HEK293T (cell line): ENCODE measurements at places on chromosomes 12 and 14.
A peak's percentile ranks its signal among the peaks of the same experiment; 100 is the strongest.

- no peak for DNase-seq
Measured at GRCh38 chr12:66514581-66514980, 164.3 kb downstream of the GRIP1 start.

DNA sequence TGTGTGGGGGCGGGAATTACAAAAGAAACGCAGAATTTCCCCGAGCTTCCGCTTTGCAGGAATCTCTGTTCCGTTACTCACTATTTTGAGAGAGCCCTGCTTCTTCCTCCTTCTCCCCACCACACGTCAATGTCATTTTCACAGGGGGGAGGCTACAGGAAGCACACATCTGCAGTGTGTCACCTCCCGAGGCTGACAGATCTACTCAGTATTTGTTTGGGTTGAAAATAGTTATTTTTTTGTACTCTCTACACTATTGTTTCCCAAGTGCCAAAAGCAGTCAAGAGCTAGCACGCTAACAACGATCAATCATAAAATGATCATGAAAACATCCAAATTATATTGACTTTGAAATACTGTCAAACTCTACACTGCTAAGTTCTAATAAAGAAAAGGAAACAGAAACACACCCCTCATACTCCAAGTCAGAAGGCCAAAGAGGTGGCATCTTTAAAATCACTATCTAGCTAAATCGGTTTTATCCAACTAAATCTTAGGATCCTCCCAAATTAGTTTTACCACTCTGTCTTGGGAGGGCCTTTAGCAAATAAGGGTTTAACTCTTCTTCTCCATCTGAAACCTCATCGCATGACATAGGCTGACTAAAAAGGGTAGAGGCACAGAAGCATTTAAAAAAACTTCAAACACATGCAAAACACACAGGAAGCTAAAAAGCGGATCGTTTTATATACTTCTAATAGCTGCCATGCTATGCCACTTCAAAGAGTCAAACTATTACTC is 51.8 kb downstream of the FOXN3 start:
- no peak for DNase-seq

DNA sequence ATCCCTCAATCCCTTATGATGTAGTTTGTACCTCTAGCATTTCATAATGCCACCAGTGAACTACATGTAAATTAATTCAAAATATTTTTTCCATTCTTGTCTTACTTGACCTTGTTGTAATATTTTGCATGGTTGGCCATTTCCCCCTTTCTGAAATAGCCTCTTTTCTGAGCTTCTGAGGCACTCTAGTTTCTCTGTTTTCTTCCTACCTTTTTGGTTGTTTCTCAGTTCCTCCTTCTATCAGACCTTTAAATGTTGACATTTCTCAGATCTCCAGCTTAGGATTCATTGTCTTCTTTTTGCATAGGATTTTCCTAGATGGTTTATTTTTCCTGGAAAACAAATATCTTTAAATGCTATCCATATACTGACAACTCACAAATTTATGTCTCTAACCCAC is 9.8 kb upstream of the RMST start:
- no peak for DNase-seq

DNA sequence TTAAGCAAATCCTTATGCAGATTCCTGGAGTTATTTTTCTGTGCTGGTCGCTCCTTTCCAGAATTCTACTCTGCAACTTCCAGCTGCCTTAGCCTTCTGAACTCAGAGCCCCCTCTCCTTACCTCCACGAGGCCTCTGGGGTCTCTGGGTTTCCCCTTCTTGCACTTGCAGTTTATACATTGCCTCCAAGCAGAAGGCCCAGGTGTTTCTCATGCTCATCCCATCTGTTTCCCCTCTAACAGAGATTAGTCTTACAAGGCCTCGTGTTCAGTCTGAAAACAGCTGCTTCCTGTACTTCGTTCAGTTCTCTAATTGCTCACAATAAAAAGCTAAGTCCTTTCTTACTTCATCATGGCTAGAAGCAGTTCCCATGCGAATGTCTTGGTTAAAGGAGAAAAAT is 134.4 kb upstream of the FGD4 start:
- DNase-seq: no peak

- no peak for DNase-seq
Measured at GRCh38 chr12:17016116-17016864, 410.3 kb upstream of the LMO3 start.

GRCh38 chr12:62903151-62903550 is 31.8 kb downstream of the PPM1H start:
- DNase-seq: no peak

DNA sequence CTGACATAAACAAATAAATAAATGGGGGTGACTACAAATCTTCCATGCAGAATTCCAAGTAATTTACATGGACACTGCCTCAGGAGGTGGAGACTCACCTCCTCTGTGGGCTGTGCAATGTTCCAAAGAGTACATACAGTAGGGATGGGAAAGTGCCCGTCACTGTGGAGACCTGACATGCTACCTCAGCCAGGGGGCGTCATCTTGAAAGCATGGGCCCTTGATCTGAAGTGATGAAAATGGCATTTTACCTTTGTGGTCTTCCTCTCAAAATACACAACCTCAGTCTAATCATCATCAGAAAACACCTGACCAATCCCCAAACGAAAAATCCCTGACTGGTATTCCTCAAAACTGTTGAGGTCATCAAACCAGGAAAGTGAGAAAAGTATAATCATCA is 48.4 kb downstream of the ANAPC7 start:
- peak; percentile 62 for DNase-seq

DNA sequence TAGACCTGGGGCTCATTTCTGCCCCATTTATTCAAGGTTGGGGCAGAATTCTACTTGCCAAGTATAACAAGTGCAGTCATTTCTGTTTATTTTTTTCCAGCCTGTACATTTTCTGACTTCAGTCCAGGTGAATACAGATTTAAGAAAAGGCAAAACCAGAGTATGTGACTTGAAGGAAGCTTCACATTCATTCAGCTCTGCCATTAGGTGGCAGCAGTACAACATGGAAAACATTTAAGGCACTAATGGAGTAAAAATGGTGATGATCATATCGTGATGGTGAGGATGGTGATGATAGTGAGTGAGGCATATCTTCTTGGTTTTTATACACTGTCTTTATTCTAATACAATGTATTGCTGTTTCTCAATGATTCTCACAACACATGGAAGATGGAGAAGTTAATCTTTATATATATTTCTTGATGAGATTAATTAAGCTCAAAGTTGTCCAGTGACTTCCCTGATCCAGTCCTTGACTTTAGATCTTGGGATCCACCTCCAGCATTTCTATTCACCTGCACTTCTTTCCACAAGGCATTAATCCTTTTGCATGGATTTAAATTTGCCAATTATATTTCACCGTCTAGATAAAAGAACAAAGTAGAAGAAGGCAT is 176.7 kb upstream of the SEL1L start:
- peak; percentile 21 for DNase-seq

- no peak for DNase-seq
Measured at GRCh38 chr12:57224973-57225679, 4.4 kb upstream of the SHMT2 start.

DNA sequence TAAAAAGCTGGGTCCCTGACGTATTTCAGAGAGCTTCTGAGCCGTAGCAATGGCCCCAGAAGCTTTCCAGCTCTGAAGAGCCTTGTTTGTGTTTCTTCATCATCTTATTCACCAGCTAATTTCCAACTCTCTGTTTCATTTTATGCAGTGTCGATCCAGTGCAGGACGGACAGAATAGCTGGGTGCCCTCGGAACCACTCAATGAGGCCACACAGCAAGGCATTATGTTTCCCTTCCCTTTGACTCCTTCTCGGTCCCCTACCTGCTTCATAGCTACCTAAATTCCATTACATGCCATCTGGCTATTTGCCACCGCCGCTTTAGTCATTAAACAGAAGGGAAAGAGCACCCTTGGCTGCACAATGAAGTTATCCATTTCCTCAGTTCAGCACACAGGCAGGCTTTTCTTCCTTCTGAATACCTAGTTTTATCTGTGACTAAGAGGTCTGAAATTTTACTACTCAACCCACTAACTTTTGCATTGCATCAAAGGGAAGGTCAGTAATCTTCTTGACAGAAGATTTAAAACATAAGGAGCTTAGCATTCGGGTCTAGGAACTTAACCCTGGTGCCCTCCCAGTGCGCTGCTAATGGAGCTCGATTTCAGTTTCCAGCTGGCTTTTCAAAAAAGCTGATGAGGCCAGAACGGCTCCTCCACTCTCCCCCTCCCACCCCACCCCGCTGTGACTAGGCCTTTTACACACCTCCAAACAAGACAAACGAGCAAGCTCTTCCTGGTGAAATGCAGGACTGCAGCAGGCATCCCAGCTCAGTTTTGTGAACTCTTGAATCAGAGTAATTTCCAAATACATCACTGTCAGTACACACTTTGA is 176.8 kb downstream of the GXYLT1 start:
- peak; percentile 60 for DNase-seq

- DNase-seq: no peak
Measured at GRCh38 chr14:106315436-106315835, 789.1 kb downstream of the TMEM121 start.

DNA sequence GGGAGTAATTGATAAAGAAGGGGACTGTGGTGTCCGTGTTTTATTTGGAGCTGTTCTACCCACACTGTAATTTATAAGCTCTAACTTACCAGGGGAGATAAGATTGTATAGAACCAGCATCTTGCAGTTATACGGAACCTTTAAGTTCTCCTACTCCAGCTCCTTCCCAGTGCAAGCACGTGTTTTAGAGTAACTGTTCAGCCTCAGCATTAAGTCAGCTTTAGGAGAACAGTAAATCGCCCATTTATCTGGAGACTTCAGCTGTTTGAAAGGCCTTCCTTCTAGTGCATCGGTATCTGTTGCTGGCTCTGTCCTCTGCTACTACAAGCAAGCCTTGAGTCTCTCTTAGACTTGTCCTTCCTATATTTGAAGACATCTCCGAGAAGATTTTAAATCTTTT is 95.6 kb downstream of the ETV6 start:
- DNase-seq: no peak

DNA sequence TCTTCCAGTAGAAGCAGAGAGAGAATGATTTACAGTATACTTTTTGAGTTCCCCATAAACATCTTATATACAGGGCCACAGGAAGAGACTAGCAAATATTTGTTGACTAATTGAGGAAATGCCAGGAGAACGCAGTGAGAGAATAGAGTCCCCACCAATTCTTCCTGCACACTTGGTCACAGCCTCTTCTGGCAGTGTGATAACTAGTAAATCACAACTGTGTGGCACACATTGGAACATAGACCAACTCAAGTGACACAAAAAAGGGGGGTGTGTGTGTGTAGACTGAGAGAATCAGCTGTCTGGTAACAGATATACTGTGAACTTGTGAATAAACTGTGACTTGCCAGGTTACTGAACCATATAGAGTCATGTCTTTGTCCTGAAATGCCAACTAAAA is 10.2 kb downstream of the PFKM start:
- no peak for DNase-seq

DNA sequence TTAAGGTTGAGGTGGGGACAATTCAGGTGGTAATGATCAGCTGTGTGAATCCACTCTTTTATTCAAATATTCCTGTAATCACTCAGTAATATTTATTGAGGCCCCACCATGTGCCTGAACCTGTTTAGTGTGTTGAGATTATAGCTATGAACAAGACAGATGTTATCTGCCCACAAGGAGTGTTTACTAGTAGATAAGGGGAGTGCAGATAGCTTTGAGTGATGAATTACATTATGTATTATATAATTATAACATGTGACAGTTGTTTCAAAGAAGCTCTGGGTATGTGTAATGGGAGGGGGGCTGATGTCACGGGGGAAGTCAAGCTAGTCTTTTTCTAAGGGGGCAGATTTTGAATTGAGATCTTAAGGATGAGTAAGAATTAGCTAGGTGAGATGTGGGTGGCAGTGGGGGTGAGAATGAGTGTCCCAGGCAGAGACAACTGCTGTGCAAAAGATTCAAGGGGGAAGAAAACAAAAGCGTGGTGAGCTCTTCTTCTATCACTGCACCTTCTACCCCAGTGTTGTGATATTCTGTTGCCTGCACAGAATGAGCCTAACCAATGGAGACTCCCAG is 21.3 kb upstream of the SRRM4 start:
- DNase-seq: no peak

DNA sequence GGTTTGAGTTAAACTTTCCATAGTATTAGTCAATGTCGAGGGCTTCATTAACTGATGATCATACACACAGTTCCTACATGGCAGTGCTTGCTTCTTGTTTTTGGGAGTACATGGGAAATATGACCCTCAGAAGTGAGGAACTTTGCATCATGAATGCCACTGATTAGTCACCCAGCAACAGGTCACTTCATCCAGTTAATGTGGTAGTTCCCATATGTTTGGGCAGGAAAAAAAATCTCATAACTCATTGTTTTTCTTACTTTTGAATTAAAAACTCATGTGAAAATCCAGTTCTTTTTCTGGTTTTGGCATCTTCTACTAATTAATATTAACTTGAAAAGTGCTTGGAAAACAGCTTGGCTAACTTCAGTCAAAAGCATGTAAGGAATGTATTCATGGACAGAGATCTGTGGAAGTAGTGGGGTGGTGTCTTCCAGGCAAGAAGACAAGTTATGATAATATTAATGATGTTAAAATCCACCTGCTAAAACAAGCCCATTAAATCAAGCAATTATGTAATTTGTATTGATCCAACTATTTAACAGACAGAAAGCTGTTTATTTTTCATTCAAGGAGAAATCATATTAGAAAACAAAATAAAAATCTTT is 309.1 kb upstream of the NAV3 start:
- DNase-seq: no peak

- DNase-seq: no peak
Measured at GRCh38 chr14:103140316-103141109, 17.3 kb downstream of the TNFAIP2 start.

DNA sequence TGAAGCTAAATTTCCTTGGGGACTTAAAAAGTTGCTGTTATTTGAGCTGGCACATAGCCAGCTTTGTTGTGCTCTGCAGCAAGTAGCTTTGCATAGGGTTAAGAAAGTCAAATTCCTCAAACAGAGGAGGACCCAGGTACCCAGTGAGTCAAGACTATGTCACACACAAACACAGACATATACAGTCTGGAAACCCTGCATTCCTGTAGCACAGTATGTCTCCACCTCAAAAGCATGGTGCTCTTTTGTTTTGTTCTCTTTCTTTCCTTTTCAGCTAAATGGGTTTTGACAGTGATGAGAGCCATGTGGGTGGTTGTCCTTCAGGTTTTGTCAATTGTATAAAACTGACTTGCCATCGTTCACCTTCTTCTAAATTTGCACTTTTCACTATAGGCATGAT is 179.6 kb upstream of the DIO2 start:
- DNase-seq: no peak

GRCh38 chr12:116695464-116695725 is 42.5 kb downstream of the SPRING1 start:
- no peak for DNase-seq

DNA sequence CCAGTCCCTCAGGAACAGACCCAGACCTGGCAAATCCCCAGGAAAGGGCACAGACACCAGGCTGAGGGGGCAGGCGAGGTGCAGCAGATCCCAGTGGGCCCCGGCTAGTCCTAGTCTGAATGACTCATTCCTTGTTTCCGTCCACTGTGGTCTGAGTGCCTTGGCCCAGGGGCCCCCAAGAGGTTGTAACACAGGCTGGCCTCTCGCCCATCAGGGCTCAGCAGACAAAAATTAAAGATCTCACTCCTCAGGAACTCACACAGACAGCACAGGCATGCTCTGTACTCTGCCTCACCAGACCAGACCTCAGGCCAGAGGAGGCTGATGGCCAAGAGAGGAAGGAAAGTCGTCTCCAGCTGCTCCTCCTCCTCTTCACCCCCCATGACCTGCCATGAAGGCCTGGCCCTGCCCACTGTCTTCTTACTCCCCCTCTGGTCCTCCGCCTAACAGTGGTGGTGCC is 7.7 kb upstream of the LTBP2 start:
- DNase-seq: no peak

- no peak for DNase-seq
Measured at GRCh38 chr12:74280156-74280655, 257.4 kb upstream of the ATXN7L3B start.
